ENCODE measurements at places on chromosomes 16 and 17.

DNA sequence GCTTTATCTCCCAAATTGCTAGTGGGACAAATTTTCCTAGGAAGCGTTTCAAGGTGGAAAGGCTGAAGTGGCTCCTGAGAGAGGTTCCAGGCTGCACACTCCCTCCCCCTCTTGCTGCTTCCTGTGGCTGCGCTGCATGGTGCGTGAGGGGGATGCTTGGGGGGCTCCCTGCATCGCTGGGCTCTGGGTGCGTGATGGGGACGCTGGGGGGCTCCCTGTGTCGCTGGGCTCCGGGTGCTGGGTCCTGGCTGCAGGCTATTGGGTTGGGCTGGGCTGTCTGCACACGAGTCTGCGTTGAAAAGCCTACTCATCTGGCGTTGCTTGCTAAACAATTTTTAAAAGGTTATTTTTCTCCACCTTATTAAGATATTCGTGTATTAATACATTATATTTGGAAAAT lies 30.1 kb downstream of the NDEL1 start:
- DNase-seq = no peak

GRCh38 chr16:12898551-12898950 lies 2.8 kb upstream of the SHISA9 start:
- no peak for DNase-seq

DNA sequence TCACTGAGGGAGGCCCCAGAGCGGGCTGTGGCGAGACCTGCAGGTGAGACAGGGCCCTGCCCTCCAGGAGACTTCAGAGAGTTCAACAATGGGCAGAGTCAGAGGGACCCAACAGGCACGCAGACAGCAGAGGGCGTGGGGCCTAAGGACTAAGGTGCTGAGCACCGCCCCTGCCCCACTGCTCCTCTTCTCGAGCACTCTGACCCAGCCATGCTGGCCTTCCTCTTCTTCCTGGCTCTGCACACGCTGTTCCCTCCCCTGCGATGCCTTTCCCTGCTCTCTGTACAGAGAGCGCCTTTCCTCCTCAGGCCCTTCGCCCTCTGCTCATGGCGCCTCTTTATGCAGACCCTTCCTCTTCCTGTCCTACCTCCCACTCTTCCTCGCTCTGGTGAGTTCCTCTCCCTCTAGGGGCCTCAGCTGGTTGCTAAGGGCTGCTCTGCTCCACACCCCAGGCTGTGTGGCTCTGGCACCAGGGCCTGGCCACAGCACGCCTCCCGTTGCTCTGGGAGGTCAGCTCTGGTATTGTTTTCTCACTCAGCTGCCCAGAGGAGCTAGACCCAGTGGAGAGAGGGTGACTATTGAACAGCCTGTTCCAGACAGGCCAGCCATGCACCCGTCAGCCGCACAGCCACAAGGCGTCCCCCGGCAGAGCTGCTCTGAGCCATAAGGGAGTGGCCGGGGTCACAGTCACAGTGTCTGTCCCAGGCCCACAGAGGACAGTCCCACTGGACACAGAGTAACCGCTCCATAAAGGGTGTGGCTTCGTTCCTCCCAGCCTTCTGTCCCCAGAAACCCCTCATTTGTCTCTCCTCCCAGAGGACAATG lies 13.6 kb upstream of the RASD1 start:
- DNase-seq = no peak

- peak; percentile 38 for DNase-seq
Measured at GRCh38 chr16:20944861-20945574, 44.4 kb downstream of the LYRM1 start.

- DNase-seq = no peak
Measured at GRCh38 chr17:68334393-68334792, 43.1 kb downstream of the ARSG start.
